ENCODE measurements at places on chromosomes 7 and 10. TPM values are rescaled to one million over a fixed set of nuclear protein-coding genes. Genes with fewer than 3 reads are reported as not detected.
A peak's percentile ranks its signal among the peaks of the same experiment; 100 is the strongest.

Gene UCN3
- not detected for total RNA-seq

Gene AMPH
- total RNA-seq, result not detected

Gene CHCHD3
- total RNA-seq, result 124 TPM

Gene KIAA1549
- total RNA-seq, result 0.58 TPM

Gene LMOD2
- total RNA-seq, result not detected

Gene MALSU1
- total RNA-seq, result 98.7 TPM

Gene VSTM4
- total RNA-seq, result 1.7 TPM

Gene ADAMTS14
- 1.0 TPM for total RNA-seq

GRCh38 chr10:14736600-14737081 is 38.1 kb downstream of the FAM107B start:
- DNase-seq, result no peak

GRCh38 chr7:101740981-101741725 is 76.3 kb upstream of the CUX1 start:
- DNase-seq, result no peak

DNA sequence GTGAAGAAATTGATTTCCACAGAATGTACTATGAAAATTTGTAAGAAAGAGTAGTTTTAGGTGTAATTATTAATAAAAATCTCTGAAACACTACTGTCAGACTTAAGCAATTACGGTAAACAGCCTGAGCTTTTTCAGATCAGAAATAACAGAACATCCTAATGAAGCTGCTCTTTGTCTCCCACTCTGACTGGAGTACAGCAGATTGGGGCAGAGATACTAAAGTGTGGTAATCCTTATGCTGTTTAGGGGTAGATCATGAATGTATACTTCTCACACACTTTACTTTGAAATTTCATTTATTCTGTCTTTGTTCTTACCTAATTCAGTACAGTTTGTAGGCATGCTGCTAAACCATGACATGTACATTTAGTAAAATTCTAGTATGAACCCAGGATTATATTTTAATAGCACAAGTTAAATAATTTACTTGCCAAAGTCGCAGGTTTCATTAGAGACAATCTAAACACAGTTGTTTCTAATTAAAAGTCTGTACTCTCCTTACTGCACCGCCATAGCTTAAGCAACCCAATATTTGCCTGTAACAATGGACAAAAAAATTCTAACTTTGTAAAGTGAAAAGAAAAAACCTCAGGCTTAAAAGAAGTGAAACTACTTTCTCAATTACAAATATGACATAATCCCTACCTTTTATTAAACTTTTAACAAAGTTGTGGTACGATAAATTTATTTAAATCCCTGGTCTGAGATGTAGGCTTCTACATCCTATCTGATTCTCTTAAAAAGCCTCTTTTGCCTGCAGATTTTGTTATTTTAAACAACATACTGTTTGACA is 88.8 kb downstream of the KMT2E start:
- no peak for DNase-seq

DNA sequence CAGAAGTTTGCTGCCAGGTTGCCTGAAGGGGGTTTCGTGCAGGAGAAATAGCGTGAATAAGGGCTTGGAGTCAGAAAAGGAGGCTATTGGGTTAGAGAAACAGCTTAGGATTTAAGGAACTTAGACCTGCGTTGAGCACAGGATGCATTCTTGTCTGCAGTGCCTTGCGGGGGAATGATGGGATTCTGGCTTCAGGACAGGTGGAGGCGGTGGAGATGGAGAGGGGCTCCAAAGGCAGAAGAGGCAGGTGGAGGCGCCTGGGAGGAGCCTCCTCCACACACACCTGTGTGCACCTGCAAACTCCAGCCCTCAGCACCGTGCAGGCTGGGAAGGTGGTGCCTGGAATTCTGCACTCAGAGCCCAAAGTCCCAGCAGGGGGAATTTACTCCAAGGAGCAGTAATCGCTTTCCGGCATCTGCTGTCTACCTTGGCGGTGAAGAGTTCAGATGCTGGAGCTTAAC is 1.8 kb downstream of the CLIP2 start:
- no peak for DNase-seq

- no peak for DNase-seq
Measured at GRCh38 chr10:59838085-59838789, 68.1 kb downstream of the CCDC6 start.

DNA sequence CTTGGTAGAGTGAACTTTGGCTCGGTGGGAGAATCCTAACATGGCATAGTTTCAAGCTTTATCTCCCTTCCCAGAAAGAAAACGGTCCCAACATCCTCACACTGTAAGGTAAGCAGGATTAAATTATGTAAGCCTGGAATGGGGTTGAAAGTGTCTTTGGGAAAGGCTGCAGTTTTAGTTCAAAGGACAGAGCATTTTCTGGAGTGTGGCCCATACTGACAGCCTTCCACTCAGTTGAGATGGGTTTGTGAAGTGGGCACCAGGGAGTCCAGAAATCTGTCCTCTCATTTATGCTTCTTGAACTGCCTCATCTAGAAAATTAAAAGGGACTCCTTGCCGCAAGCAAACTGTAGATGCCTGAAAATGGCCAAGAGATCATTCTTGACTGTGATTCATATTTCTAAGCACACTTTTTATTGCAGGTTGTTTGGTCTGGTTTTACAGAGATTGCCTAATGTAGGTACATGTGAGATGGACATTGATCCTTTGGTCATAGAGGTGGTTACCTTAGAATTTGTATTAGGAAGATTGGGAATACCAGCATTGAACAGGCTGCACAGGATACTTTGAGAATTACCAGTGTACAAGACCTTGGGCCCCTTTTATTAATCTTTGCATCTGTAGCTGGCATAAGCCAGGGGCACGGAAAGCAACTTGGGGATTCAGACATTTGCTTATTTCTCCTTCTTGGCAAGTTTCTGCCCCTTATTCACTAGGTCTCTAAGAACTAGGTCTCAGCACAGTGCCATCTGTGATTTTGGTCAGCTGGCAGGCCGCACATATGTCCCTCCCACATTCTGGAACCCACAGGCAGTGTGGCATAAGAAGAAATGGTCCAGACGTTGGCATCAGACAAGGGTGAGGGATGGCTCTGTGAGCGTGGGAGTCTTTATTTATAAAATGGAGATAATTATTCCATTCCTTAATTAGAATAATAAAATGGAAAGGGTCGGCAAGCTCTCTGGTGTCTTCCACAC is 125.9 kb downstream of the GLCCI1 start:
- no peak for DNase-seq

GRCh38 chr10:110684800-110685446 is 40.8 kb downstream of the RBM20 start:
- DNase-seq, result no peak

- DNase-seq, result no peak
Measured at GRCh38 chr7:133675510-133676218, 422.8 kb downstream of the EXOC4 start.

GRCh38 chr10:8059191-8059936 is 4.9 kb downstream of the GATA3 start:
- no peak for DNase-seq

DNA sequence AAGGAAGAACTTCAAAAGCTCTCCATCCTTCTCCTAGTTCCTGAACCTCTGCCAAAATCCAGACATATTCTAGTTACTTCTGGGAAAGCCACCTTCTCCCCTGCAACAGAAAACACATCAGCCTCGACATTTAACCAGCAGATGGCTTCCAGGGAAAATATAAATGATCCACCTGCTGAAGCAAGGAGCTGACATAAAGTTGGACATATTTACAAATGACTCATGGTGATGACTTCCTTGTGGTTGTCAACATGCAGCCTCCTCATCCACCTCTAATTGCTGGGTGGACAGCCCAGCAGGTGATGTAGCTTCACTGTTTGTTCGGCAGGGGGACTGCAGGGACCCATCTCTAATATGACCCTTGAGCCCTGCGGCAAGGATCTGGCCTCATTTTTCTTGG is 266.0 kb downstream of the C7orf25 start:
- DNase-seq, result no peak

DNA sequence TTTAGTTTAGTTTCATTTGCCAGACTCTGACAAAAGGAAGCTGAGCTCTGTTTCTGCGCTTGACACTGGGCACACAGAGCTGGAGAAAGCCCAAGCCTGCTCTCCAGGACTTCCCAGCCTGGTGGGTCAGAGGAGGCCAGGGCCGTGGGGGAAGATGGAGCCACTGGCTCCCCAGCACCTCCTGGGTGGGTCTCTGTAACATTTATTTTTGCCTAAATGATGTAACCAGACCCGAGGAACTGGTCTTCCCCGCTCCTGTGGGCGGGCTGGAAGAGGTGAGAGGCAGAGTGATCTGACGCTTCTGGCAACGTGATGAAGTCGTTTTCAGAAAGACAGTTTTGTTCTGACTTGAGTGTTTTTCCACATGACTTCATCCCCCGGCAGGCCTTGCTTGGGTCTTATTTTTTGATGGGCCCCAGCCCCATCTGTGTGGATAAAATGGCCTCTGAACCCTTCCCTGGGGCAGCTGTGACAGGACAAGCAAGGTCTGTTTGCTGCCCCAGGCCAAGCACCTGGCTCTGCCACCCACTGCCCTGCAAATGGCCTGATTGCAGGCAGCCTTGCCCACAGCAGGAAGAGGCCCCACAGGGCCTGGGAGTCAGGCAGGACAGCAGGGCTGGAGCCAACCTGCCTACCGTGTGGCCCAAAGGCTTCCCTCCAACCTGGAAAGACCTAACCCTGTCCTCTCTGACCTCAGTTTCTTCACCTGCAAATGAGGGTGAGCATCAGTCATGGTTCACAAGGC is 304.9 kb upstream of the ZMIZ1 start:
- DNase-seq, result no peak

GRCh38 chr7:140249036-140249806 is 72.4 kb upstream of the KDM7A start:
- peak; percentile 56 for DNase-seq

DNA sequence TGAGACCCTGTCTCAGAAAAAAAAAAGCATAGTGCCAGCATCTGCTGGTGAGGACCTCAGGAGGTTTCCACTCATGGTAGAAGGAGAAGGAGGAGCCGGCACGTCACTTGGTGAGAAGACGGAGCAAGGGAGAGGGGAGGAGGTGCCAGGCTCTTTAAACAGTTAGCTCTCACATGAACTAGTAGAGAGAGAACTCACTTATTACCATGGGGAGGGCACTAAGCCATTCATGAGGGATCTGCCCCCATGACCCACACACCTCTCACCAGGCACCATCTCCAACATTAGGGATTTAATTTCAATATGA is 62.9 kb upstream of the VKORC1L1 start:
- DNase-seq, result no peak

DNA sequence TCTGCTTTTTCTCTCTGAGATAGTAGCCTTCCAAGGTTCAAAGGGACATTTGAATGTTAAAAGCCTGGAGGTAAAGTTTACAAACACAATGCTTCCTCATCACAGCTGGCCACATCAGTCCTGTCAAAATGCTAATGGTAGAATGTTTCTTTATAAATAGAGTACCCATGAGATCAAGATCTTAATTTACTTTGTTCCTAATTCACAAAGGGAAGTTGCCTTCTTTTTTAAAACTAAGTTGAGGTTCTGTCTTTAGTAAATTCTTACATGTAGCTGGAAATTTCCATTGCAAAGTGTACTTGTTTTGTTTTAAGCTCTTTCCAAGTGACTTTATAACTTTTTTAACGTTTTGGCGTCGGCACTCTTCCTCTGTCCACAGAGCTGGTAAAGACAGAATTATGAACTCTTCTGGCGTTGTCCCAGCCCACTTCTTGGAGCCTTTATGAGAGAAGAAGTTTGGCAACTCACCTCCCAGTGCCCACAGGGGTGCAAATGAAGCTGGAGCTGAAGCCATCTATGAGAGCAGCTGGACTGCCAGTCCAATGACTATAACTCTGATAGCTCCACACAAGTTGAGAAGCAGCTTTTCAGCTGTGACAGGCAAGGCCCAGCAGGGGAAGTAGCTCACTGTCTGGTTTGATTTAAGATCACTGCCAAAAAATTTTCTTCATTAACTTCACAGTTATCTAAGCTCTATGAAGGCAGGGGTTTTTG is 23.3 kb downstream of the FZD1 start:
- DNase-seq, result no peak

- no peak for DNase-seq
Measured at GRCh38 chr10:16640153-16640552, 118.5 kb upstream of the C1QL3 start.

DNA sequence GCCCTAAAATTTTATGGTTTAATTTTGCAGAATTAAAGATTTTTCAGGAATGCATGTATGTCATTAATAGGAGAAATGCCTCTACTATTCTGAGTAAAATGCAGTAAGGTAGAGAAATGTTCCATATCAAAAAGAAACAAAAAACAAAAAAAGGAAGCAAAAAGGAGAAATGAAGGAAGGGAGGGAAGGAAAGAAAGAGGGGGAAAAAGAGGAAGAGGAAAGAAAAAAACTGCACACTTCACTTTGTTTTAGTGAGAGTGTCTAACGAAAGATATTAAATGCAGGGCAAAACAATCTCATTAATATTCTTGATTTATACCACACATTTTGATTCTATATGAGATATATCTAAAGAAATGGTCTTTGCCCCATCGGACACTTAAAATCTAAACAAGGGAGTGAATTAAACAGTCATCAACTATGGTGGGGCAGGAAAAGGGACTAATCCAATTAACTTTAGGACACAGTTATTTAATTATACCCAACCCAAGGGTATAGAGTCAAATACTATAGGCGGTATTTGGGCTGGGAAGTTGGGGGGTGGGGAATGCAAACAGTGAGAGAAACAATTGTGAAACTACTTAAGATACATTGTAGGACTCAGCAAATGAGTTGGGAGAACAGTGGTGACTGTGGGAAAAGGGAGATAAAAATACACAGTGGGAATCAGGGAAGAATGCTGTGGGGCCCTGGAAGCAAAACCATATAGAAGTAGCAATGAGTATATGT is 27.0 kb downstream of the IMMP2L start:
- no peak for DNase-seq

GRCh38 chr7:150313367-150313809 is 9.8 kb upstream of the LRRC61 start:
- peak; percentile 50 for DNase-seq

GRCh38 chr7:47978790-47979144 is 648 bp downstream of the HUS1 start:
- DNase-seq, result no peak

- no peak for DNase-seq
Measured at GRCh38 chr10:19310066-19310465, 261.5 kb downstream of the MALRD1 start.
